SJSA1 (cell line): ENCODE measurements at places on chromosomes 5 and 9.

- DNase-seq = no peak
Observed at GRCh38 chr9:129491487-129491855, 129.4 kb downstream of the C9orf50 start.

GRCh38 chr5:121745407-121745806, 106.3 kb upstream of the FTMT start:
- no peak for DNase-seq

DNA sequence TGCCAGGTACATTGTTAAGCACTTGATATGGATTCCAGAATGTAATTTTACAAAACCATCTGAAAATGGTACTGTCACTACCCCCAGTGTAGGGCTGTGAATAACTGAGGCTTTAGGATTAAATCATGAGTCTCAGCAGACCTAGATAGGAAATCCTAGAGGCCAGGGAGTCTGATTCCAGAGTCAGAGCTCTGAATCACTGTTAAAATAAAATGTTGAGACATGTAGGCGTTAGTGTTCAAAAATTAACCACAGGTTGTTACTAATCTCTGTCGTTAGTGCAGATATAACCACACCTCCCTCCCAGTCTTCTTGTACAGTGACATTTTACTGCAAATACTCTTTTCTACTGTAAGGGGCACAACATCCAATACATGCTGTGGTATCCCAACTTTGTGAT, 1828.8 kb downstream of the MAT2B start:
- no peak for DNase-seq

DNA sequence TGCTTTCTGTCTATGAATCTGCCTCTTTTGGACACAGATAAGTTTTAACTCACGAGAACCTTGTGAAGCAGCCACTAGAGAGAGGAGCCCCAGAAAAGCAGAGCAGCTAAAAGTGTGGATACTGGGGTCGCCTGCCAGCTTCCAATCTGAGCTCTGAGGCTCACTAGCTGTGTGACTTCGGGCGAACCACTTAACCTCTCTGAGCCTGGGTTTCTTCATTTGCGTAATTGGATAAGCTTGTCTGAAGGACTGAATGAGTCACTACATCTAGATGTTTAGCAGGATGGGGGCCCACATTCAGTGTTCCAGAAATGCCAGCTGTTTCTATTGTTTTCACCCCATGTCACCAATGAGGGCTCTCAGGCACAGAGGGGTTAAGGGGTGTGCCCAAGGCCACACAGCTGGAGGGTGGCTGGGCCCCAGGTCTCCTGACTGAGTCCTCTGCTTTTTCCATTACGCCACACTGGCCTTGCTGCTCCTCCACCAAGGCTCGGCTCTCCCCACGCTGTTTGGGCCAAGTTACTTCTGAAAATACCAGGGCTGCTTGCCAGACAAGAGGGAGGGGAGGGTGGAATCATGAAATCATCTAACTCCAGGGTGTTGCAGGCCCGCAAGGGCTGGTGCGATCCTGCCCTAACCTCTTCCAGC, 36.2 kb downstream of the SH3PXD2B start:
- peak; percentile 44 for DNase-seq

GRCh38 chr5:147303251-147303650, 68.4 kb downstream of the STK32A start:
- no peak for DNase-seq

GRCh38 chr5:129804705-129805104, 56.8 kb downstream of the MINAR2 start:
- no peak for DNase-seq

- no peak for DNase-seq
Observed at GRCh38 chr9:7401116-7401515, 398.5 kb downstream of the DMAC1 start.

DNA sequence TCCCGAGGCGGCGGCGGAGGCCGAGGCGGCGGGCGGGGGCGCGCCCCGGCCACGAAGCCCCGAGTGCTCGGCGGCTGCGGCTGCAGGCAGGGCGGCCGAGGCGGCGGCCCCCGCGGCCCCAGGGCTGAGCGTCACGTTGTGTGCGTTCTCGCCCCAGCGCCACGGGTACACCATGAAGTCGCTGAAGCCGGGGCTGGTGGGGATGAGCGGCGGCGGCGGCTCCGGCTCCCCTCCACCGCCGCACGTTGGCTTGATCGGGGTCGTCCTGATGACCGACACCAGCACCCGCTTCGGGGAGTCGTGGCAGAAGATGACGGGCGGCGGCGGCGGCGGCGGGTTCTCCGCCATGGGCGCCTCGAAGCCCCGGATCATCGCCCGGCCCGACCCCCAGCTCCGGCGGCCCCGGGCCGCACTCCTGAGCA, 498 bp downstream of the ZNF367 start:
- DNase-seq = no peak

DNA sequence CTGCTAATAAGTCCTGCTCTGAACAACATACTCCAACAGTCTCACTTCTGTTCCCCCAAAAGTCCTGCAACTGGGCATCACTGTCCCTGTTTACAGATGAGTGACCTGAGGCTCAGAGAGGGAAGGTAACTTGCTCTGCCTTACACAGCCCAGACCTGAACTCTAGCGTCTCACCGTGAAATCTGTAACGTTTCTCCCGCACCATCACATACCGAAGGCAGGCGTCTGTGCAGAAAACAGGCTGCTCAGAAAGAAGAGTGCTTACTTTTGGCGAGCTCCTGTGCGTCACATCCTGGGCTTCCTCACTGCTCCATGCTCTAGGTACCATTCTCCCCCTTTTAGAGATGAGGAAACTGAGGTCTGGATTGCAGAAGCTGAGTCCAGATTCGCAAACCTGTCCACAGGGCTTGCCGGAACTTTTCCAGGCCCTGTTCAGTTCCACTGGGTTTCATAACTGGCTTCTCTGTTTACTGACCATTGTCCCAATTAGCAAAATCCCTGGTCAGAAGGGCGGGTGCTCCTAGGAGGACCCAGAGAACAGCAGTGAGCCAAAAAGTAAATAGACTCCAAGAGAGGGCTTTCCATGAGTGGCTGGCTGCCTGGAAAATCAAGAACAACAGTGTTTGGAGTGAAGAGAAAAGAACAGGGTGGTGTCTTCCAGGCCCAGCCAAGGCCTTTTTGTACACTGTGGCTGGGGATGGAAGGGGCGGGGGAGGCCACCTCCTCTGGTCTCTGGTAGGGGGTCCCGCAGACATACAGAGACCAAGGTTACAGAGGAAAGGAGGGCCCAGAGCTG, 27.1 kb downstream of the GSN start:
- no peak for DNase-seq

DNA sequence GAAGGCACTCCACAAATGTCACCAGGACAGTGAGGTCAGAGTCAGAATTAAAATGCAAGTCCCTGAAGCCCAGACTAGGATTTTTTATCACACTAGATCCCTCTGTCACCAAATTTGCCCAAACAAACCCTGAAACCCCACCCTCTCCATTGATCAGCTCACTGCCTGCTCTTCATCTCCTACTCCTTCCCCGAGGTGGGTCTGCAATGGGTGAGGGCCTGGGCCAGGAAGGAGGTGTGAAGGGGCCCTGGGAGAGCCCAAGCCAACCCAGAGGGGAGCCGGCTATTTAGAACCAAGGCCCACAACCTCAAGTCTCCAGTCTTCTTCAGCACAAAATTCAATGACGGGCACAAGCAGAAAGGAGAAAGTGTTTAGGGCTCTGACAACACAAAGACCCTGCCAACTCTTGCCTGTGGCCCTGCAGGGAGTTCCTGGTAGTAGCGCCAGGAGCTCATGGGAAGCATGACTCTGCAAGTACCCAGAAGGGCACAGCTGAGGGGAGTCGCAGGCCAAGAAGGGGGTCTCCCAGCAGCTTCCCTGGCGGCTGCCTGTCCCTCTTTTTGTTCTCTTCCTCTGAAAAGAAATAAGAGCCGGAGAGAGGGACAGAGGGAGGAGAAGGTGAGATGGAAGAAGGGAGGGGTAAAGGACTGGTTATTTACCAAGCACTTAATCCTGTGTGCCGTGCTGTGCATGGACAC, 5.5 kb downstream of the FOXI1 start:
- no peak for DNase-seq

DNA sequence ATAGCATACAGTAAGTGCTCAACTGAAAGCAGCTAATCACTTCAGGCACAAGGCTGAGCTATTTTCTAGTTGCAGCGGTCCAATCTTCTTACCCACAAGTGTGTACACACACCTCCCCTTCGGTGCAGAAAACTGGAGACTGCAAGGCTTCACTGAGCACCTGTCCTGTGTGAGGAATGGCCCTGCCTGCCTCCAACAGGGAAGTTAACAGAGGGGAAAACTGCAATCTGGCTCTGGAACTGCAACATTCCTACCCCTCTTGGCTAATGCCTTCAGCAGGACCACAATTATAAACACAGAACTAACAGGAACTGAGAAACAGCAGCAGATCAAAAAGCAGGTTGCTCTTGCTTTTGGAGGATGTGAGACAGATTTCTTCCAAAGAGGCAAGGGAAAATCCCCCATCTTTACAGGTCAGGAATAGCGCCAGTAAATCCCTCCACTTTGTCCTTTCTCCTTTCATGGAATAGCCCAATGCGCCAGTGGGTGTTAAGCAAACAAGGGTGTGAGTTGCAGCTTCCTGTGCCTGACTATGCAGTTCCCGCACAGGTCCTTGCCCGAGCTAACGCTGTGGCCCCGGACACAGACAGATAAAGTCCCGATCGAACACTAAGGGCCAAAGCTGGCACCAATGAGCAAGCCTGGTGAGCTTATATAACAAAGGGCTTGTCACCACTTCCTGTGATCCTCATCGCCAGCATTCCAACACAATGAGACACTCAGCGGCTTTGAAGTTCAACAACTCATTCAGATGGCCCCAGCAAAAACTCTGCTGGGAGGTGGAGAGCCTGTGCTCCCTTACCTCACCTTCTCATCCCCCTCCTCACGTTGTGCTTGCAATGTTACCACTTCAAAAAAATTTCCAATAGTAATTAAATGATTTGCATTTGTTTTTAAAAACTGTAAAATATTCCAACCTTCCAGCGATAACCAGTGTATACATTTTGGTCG, 21.5 kb downstream of the SHB start:
- DNase-seq = peak; percentile 83

DNA sequence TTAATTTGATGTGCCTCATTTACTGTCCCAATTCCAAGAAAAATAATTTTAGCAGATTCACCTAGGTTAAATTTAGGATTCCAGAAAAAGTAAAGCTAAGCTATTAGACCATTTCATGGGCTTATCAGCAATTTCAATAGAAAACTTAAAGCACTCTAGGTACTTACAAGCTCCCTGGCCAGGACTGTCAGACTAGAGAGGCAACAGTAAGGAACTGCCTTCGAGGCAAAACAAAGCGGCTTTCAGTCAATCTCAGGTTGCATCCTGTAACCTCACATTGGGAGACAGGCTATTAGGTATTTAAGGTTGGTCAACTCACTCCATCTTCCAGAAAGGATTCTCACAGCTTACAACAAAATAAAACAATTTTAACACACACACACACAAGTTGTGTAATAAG, 48.7 kb upstream of the FSD1L start:
- DNase-seq = no peak
